ENCODE measurements at places on chromosomes 5 and 9.
A peak's percentile ranks its signal among the peaks of the same experiment; 100 is the strongest.

DNA sequence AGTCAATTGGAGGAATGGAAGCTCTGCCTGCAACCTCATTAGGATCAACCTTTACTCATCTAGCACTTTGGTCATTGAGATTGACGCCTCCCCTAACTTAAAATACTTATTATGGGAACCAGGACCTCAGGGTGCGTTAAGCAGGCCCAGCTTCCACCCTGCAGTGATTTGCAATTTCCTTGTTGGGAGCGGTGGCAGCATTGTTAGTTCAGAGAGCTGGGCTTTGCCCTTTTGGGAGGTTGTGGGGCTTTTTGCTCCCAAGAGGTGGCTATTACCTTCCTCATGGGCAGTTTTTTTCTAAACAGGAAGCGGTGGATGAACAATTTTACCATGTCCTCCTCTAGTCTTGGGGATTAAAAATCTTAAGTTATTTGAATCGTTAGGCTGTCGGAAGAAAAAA lies 60.9 kb downstream of the TMEM215 start:
- no peak for DNase-seq

DNA sequence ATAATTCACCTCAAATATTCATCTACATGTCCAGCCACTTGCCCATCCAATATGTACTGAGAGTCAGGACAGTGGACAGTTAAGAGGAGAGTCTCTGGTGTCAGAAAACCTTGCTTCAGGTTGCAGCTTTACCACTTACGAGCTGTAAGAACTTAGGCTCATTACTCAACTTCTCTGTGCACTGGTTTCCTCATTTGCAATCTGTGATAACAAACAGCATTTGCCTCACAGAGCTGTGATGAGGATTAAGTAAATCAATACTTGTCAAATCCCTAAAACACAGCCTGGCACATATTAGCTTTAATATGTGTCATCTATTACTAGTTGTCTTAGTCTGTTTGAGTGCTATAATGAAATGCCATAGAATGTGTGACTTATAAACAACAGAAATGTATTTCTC lies 8.6 kb downstream of the GOLGA1 start:
- no peak for DNase-seq

- no peak for DNase-seq
Observed at GRCh38 chr9:128798896-128799295, 11.8 kb downstream of the TBC1D13 start.

DNA sequence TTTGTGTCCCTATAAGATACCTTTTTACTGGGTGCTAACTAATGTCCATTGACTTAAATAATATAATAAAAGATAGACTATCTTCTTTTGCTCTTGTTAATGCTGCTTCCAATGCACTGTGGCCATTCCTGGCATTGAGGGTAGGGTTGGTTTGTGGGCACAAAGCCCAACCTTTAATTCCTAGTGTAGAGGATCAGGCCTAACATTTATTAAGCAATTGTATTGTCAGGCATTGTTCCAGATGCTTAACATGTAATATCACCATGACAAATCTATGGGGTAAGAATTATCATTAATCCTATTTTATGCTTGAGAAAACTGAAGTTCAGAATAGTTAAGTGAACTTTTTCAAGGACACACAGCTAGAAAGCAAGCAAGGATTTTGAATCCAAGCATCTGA lies 60.4 kb upstream of the GPBP1 start:
- DNase-seq = peak; percentile 1

GRCh38 chr5:60436518-60436917 lies 263.4 kb downstream of the DEPDC1B start:
- no peak for DNase-seq

DNA sequence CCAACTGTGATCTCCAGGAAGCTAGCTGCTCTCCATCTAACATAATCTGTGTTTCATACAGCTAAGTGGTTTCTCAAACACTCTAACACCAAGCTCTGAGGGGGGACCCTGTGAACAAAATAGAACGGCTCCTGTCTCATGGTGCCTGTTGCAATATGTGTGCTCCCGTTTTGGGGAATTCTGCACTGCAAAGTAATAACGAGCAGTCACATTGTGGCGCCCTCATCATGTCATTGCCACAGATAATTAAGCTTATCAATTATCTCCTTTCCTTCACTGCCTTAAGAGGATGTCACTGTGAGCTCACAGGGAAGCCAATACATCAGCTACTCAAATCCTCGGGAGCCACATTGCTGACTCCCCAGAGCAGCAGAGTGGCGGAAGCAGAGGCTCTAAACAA lies 416.2 kb downstream of the SPOCK1 start:
- DNase-seq = no peak
